HS-5 (cell line): ENCODE measurements at places on chromosomes 16 and 17.

DNA sequence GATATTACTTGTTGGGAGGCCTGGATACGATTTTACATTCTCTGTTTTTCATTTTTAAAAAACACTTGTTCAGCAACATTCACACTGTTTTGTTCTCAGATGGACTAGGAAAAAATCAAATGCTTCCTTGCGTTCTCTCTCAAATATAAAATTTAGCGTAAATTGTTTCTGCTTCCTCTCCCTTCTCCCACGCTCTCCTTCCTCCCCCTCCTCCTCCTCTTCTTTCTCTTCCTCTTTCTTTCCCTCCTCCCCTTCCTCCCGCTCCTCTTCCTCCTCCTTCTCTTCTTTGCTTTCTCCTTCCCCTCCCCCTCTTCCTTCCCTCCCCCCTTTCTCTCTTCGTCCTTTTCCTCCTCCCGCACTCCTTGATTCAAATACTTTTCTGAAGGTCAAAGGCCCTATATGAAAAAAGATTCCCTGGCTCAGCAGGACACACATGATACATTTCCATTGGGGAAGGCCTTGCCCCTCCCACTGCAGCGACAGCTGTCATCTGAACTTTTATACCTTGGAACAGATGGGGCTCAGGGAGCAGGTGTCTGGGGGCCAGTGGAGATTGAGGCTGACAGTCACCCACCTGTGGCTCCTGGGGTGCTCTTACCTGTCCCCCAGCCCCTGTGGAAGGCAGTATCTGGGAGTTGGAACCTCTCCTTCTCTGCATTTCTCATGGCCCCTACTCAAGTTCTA is 99.4 kb upstream of the SDK2 start:
- no peak for DNase-seq

DNA sequence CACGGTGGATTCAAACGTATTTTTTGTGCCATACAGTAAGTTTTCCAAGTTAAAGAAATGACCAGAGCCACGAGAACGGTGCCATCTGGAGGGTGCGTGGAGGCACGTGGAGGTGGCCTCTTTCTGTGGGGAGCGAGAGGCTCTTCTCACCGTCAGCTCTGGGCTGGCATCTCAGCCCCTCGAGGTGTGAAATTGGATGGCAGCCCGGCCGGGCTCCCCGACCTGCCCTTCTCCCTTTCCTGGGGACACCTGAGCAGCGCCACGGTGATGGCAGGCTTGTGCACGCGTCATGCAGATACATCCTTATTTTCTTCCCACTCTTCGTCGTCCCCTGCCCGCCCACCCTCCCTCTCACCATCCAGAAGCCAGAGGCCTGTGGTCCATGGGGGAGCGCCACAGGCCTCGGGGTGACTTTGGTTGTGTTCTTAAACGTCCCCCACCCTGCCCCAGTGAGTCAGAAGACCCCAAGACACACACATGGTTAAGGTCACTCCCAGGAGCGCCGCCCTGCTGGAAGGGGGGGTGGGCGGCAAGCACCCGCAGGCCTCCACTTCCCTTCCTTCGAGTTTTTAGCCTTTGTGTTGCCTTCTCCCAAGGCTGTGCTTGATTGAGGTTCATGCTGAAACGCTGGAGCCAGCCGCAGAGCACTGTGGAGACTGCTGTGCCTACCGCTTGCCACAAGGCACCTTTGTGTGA is 109.4 kb downstream of the BANP start:
- DNase-seq = no peak

- no peak for DNase-seq
Measured at GRCh38 chr17:80889231-80890195, 102.1 kb upstream of the CHMP6 start.

DNA sequence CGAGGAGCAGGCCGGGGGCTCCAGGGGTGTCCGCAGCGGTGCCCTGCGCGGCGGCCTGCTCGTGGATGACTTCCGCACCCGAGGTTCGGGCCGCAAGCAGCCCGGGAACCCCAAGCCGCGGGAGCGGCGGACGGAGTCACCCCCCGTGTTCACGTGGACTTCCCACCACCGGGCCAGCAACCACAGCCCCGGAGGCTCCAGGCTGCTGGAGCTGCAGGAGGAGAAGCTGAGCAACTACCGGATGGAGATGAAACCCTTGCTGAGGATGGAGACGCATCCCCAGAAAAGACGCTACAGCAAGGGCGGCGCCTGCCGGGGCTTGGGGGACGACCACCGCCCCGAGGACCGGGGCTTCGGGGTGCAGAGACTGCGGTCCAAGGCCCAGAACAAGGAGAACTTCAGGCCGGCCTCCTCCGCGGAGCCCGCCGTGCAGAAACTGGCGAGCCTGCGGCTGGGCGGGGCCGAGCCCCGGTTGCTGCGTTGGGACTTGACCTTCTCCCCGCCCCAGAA is 75.8 kb downstream of the KLHDC4 start:
- DNase-seq = no peak

- DNase-seq = no peak
Measured at GRCh38 chr17:32479074-32479617, 7.6 kb upstream of the CDK5R1 start.
